ENCODE measurements at places on chromosomes 1 and 21.

GRCh38 chr1:35860696-35861095 is 22.3 kb upstream of the AGO1 start:
- DNase-seq = no peak

DNA sequence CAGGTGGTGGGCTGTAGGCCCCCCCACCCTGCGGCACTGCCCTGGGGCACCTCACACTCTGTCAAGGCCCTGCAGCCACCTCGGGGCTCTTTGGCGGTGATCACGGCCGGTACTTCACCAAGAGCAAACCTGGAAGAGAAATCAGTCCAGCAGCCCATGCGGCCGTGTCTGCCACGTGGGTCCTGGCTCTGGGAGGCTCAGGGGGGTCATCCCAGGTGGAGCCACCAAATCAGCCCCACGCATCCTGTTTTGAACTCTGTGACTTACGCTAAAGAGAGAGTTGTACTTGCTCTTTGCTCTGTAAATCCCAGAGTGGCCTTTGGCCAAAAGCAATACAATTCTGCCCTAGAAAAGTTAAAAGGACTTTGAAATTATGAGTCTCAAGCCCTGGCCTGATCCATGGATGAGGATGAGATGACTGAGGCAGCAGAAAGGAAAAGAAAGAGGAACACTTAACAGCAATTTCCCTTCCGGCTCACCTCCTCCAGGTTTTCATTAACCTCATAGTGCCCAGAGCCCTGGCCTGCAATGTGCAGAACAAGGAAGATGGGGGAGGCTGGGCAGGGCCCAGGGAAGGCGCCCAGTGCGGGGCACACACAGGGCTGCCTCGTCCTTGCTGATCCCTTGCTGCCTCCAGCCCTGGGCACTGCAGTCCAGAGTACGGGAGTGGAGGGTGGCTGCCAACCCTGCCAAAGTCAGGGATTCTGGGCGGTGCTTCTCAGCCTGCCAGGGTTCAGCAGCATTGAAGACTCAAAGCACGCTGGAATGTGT is 337.0 kb downstream of the MATN1 start:
- DNase-seq = no peak

DNA sequence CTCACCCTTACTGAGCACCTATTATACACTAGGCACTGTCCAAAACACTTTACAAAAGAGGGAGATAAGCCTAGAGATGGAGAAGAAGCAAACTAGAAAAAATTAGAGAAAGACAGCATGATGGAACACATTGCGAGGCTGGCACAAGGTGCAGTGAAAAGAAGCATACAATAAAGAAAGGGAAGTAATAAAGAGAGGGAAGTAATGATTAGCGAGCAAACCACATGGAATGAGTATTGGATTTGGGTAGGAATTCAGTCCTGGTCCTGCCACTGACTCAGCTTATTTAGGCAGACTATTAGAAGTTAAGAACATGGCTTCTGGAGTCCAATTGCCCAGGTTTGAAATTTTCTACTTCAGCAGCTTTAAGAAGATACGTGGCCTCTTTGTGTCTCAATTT is 32.6 kb upstream of the FNBP1L start:
- DNase-seq = no peak

DNA sequence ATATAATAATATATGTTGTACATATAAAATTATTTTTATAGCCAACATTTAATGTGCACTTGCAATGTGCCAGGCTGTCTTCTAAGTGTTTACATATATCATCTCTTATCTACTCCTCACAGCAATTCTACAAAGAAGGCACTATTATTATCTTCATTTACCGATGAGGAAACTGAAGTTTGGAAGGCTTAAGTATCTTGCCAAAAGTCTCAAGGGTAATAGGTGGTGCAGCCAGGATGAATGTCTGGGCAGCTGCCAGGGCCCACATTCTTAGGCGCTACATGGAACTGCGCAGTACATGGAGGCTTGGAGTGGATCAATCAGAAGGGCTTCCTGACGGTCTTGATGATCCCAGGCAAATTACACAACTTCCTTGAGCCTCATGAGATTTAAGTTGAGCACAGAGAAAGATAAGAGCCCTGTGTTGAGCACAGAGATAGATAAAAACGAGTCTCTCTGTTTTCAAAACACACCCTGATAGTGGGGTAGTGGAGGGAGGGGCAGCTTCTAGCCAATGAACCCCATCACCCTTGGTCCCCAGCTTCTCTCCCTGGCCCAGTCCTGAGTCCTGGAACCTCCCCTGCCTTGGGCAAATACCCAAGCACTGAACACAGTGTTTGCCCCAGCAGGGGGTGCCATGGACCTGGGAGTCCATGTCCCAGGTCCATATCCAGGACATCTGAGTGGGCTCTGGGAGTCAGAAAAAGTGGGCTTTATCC is 9.2 kb downstream of the POU3F1 start:
- no peak for DNase-seq

GRCh38 chr1:67711158-67711854 is 26.3 kb downstream of the GADD45A start:
- no peak for DNase-seq

DNA sequence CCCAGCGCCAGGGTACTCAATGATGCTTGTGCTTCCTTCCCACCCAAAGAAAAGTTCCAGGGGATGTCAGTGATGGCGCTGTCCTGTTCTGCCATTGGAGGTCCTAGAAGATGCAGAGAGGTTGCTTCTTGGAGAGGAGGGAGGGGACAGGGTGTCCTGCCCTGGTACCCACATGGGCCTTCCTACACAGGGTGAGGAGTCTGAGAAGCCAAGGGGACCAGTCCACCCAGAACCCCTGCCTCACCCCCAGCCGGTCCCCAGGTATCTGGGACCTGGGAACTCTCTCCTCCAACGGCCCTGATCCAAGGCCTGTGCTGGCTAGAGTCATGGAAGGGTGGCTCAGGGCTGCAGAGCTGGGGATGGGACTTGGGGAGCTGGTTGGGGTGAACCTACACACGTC is 259.4 kb downstream of the KCNJ6 start:
- DNase-seq = no peak

GRCh38 chr1:212678456-212679410 is 20.9 kb downstream of the BATF3 start:
- no peak for DNase-seq

DNA sequence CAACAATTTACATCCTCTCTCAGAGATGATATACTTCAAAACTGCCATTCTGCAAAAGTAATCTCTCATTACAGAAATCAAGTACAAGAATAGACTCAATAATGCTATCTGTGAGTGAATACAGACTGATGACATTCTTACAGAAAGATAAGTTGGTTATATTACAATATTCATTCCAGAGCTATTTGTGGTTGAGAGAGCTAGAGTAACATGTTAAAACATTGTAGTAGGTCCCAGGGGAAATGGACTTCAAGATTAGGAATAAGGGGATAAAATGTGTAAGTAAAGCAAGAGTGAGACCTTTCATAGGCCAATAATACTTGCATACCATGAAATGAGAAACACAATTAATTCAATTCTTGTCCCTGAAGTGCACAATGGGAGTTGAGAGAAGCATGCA is 1.5 kb downstream of the F13B start:
- no peak for DNase-seq

- no peak for DNase-seq
These were observed 28.9 kb downstream of the LHX4 start for GRCh38 chr1:180258935-180259334.
